NCI-H1436 (cell line): ENCODE measurements at places on chromosomes 7 and 10.
A peak's percentile ranks its signal among the peaks of the same experiment; 100 is the strongest.

GRCh38 chr7:7323352-7323751, 141.0 kb downstream of the C1GALT1 start:
- no peak for DNase-seq

DNA sequence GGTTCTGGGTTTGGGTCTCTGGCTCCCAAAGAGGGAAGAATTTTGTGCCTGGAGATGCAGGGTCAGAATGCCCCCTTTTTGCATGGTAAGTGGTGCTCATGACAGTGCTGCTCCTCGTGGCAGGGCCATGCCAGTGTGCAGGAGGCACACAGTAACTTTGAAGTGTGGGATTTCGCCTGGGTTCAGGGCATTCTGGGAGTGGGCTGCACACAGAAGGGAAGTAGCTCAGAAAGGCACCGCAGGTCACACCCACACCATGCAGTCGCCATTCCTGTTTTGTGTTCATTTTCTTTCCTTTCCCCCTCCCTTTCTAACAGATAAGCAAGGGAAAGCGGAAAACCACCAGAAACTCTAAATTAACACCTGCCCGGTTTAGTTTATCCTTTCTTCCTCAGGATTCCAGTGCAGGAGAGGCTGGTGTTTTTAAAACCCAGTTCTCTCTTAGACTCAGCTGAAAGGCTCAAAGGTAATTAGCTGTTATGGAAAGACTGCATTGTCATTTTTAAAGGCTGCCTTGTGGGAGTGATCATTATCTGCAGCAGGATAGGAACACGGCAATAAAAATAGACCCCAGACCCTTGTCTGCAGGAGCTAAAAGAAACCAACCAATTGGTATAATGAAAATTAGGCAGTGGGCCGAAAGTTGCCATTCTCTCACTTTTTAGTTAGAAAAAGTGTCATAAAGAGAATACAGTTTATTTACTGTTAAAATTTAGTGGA, 50.2 kb downstream of the EEPD1 start:
- no peak for DNase-seq

DNA sequence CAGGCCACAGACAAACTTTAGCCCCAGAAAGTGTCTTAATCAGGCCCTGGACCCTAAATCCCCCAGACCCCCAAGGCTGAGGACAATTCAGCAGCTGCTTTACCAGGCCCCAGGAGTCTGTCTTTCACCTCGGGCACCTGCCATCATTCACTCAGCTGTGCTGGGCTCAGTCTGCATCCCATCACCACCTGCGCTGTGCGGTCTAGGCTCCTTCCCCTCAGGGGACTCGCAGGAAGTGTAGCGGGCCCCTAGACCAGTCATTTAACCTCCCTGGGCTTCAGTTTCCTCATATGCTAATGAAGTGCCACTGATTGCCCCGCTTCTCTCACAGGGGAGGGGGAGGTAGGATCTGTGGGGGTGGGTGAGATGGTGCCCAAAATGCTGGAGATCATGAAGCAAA, 76.4 kb upstream of the ZMIZ1 start:
- DNase-seq, result peak; percentile 48

GRCh38 chr7:151893405-151893923, 16.5 kb upstream of the PRKAG2 start:
- no peak for DNase-seq

DNA sequence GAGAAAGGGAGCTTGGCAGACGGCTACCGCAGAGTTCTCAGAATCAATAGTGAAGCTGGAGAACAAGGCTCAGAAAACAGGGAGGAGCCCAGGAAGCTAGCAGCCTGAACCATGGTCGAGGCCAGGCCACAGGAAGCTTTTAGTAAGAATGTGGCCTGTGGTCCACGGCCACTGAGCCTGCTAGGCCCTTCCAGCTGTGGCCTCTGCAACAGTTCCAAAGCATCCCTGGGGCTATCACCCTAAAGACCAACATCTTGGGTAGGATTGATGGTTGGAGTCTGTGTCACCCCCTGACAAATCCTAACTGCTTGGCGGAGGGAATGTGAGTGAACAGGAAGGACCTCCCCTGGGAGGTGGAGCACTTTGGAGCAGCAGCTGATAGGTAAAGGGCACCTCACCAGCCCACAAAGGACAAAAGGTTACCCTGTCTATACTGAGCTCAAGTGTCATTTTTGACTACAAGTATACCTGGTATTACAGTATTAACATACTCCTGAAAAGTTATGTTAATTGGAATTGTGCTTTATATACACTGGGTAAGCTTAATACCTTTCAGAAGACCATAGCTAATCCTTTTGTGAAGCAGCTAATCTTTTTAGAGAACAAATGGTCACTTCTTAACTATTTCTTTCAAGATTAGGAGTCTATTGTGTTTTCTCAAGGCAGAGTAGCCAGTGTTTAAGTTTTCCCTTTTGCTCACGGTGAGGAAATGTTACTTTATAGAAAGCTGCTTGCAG, 18.7 kb downstream of the PTPRE start:
- DNase-seq, result no peak

DNA sequence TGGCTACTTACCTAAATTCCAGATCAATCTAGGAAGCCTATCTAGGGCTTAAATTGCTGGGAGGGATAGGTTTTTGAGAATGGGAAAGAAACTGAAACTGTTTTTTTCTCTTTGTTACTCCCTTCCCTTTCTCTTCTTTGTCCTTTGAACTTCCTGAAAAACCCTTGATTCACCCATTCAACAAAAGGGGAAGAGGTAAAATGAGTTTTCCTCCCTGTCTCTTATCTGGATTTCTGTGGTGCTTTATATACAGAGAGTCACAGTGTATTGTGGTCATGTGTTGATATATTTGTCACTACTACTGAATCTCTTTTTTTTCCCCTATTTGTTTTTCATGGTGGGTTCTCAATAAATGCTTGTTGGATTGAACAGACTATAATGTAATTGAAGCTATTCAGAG, 19.8 kb upstream of the NUP205 start:
- DNase-seq, result no peak
